ENCODE measurements at places on chromosomes 2 and 18.

DNA sequence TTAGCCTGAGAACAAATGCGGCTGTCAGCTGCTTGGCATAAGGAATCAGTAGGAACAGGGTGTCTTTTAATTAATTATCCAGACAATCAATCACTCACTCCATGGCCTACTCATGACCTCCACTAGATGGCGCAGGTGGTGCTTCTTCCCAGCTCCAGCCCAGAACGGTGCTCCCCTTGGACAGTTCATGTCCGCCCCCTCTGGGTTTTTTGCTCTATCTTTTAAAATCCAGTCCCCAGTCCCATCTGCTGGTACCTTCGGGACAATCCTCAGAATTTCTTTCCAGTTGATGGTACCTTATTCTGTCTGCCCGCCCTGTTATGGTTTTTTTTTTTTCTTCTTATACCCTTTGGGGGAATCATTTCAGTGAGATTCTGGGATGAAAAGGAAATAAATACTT lies 99.8 kb downstream of the CACNB4 start:
- peak; percentile 58 for DNase-seq

GRCh38 chr2:109170645-109171044 lies 41.6 kb downstream of the SH3RF3 start:
- peak; percentile 99 for DNase-seq

DNA sequence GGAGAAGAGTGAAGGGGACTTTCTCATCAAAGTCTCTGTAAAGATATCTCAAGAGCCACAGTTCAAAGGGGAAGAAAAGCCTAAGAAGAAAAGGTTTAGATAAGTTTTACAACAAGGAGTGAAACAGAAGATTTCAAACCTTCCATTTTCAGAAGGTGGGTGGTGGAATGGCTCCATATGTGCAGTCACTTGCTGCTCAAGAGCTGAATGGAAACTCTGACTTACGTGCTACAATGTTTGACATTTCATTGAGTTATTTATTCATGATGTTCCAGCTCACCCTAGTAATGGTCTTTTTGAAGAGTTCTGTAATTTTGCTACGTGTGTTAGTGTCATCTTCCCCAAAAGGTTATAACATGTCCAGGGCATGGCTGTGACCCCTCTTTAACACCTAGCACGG lies 21.7 kb downstream of the LCT start:
- no peak for DNase-seq

- DNase-seq = no peak
These were observed 153.7 kb downstream of the CSRNP3 start for GRCh38 chr2:165623161-165623560.

GRCh38 chr18:21741312-21741561 lies 645 bp downstream of the MIB1 start:
- DNase-seq = no peak

- no peak for DNase-seq
These were observed 483 bp upstream of the FHL2 start for GRCh38 chr2:105399207-105399861.

DNA sequence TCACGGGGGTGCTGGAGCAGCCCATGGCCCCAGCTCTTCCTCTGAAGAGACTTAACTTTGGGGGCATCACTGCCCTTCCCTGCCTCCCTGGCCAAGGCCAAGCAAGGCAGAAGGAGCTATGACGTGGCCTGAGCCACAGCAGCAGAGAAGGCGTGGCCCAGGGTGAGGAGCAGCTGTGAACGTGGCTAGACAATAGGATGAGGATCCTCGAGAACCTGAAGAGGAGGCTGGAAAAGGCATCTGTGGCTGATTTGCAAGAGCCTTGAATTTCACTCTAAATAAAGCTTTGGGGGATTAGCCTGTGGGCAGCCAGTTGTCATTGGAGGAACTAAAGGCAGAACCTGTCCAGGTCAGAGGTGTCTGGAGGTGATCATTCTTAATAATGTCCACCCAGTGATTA lies 652.9 kb upstream of the ID2 start:
- peak; percentile 44 for DNase-seq

GRCh38 chr2:1640301-1641135 lies 103.8 kb downstream of the PXDN start:
- DNase-seq = no peak

DNA sequence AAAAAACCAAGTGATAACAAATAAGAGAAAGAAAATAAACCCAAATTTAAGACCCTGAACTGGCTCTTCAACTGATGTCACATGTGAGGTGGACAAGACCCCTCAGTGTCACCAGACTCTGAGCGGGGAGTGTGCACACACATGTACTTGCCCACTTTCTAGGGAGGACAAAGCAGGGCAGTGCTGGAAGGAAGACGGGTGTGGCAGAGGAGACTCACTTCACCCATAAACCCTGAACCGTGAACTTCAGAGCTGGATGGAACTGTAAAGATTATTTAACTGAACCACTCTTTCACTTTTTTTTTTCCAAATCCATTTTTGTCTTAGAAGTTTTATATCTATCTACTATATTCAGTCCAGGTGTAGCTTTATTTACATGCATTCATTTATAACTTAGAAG lies 12.3 kb downstream of the PLA2R1 start:
- no peak for DNase-seq

DNA sequence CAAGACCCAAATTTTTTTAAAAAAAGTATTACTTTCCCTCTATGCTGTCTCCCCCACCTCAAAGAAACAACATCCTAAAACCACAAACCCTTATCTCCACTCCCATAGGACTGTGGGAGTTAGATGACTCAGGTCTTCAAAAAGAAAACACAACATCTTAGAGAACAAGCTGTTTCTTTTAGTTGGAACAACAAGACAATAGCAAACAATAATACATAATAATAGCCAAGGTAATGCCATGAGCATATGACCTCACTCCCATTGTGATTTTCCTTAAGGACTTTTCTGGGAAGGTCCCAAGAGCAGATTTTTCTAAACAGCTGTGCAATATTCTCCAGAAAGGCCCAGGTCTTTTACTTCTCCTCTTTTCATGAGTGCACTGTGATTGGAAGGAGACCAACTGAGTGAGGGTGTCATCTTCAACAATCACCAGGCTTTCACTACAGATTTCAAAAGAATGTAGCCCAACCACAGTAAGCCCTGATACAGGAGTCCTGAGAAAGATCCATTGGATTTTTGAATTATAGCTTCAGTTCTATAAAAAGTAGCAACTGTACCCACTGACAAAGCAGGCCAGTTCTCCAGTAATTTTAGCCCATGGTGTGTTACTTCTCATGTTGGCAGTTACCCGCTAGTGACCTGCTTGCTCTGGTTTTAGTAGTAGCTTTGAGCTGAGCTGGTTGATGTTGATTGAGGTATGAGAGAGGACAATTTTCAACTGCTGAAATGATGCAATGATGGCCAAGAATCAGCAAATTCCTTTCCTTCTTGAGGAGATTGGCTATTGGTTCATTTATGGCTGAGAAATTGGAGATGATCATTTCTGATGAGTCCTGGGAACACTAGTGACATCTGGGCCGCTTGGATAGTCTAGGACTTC lies 144.5 kb upstream of the TCF4 start:
- DNase-seq = no peak

DNA sequence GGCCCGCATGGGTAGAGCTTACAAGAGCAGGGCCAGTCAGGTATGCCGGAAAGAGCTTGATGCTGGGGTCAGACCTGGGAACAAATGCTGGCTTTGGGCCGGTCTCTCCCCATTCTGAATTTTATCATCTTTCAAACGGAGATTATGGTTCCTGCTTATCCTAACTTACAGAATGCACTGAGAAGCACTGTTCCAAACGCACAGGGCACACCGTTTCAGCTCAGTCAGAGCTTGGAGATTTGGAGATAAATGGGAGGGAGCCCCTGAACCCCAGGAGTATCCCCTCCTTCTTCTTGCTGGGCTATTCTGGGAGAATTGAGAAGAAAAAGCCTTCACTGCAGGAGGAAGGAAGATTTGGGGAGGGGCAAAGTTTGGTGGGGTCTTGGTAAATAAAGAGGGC lies 169.4 kb downstream of the DDX1 start:
- no peak for DNase-seq

DNA sequence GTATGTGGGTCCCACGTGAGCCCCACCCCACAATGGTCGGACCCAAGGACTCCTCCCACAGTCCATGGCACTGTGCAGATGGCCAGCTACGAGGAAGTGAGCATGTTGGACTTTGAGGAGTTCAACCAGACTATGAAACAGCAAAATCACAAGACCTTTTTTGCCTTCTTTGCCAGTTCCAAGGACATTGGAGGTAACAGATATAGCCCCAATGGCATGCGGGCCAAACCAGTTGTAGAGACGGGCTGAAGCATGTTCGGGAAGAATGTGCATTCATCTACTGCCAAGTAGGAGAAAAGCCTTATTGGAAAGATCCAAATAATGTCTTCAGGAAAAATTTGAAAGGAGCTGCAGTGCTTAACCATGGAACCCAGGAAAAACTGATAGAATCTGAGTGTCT lies 12.6 kb downstream of the DNER start:
- DNase-seq = no peak

DNA sequence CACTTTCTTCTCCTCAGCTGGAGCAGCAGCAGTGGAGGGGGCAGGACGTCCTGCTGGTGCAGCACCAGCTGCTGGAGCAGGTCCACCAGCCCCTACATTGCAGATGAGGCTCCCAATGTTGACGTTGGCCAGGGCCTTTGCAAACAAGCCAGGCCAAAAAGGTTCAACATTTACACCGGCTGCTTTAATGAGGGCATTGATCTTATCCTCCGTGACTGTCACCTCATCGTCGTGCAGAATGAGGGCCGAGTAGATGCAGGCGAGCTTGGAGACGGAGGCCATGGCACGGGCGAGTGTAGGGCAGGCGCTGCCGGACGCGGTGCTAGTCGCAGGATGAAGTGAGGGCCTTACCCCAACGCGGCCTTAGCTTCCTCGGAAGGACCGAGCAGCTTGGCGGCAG lies 12.5 kb downstream of the HOXD1 start:
- DNase-seq = no peak

DNA sequence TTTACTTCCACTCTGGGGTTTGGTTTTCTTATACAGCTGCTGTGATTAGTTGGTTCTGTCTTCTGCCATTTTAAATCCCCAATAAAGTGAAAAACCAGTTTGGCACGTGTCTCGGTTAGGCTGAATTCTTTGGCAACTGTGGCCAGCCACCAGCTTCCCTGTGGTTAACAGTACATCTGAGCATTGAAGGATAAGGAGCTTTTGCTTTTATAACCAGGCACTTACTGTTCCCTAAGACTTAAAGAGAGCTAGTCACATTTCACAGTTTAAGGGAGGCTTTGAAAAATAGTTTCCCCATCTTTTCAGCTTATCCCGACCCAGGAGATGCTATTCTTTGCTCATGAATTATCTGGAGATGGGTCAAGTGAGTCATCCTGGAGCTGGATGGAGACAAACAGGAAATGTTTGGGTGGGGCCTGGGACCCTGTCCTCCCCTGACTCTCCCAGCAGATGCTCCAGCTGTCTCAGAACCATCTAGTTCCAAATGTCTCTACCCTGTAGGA lies 57.3 kb upstream of the EML6 start:
- DNase-seq = no peak

GRCh38 chr2:238777369-238778067 lies 70.4 kb upstream of the TWIST2 start:
- DNase-seq = no peak

- peak; percentile 0 for DNase-seq
These were observed 1167.5 kb upstream of the ACVR2A start for GRCh38 chr2:146677280-146677679.

DNA sequence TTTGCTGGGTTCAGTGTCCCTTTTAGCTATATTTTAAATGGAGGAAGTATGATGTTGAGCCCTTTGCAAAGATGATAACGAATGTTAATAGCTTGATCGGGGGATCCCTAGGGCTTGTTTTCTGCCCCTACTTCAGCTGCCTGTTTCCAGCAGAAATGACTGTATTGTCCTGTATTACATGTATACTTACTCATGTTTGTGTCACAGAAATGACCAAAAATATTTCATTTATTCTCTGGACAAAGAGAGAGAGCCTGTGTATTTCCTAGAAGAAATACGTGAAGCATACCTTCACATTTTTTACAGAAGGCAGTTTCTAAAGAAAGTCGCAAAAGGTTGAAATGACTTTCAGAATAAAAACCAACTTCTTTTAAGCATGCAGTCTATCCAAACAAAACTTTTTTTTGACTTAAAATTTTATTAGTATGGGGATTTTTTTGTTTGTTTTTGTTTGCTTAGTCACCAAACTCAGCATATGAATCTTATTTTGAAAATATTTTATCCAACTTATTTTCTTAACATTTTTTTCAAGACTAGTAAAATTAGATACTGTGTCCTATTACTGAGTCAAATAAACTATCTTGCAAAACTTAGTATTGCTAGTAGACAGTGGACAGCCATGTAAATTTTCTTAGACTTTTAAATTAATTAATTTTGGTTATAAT lies 68.9 kb downstream of the PTRHD1 start:
- DNase-seq = no peak

GRCh38 chr2:97678298-97678697 lies 8.8 kb downstream of the C2orf92 start:
- DNase-seq = no peak

DNA sequence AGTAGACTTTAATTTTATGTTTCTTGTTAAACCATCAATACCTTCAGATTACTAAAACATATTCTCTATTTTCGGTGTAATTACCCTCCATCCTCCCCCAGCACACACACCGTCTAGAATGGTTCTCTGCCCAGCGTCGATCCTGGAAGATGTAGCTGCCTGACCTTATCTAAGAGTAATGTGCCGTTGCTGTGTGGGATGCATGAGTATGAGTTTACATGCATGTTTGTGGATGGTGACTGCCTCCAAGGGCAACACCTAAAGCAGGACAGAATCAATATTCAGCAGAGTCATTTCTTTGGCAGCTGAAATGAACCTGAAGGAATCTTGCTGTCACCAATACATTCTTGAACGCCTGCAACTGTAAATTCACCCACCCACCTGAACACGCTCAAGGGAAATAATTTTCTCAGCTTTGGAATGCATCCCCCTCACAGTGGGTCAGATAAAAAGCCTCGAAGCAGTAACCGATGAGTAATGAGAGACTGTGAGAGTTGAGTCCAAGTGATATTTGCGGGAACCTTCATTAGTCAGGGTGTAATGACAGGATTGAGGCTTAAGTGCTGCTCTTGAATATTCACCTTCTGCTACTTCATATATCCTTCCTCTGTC lies 155.8 kb upstream of the RND3 start:
- DNase-seq = no peak

DNA sequence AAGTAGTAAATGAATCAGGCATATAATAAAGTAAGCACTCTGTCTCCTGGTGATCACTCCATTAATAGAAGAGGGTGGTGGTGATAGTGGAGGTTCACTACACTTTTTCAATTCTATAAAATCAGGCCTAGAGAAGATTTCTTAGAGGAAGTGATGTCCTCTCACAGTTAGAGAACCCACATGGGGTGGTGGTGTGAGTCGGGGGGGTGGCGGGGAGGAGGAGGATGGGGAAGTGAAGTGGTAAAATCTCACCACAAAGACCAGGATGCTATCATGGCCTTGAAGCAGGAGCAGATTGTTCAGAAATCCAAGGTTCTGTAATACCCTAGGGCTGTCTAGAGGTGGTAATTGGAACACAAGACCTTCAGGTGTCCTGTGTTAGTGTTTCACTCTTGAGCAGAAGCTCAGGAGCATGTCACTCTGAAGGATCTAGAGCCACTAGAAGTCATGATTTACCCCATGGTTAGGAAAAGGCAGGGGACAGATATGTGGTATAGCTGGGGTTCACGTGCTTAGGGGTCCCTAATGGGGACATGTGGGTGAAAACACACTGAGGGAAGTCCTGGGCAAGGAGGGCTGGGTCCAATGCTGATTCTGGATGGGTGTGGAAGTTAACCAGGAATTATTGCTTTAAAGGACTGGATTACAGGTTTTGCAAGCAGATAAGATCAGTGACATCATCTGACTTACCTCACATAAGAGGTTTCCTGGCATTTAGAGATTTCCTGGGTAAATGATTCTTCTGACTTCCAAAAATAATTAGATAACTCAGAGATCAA lies 31.0 kb downstream of the RNF125 start:
- DNase-seq = peak; percentile 33

Data from DMS53 (cell line).